ENCODE measurements at places on chromosomes 5 and 9.

DNA sequence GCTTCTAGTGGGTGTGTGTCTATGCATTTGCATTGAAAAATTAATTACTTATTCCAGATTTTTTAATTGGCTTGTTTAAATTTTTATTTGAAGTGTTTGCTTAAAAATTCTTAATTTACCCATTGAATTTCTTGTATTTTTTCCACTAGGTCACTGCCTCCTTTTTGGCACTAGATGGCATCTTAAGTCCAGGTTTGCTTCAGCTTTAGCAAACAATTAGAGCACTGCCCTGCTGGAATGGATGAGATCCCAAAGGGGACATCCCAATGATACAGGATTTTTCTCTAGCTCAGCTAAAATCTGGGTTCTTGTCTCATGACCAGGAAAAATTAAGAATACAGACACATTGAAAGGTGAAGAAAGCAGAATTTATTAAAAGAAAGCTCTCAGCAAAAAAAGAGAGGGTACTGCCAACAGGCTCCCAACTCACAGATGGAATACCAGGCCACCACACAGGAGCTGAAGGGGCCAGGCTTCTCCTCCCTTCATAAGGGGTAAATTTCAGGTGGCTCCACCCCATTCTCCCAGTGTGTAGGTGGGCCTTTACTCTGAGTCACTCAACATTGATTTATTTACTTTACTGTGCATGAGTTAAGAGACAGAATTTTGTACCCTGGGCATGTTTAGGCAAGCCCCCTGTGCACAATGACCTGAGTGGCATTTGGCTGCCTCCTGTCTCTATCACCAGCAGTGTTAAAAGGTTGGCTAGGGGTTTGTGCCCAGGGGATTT is 532.4 kb downstream of the ANXA1 start:
- DNase-seq: no peak

DNA sequence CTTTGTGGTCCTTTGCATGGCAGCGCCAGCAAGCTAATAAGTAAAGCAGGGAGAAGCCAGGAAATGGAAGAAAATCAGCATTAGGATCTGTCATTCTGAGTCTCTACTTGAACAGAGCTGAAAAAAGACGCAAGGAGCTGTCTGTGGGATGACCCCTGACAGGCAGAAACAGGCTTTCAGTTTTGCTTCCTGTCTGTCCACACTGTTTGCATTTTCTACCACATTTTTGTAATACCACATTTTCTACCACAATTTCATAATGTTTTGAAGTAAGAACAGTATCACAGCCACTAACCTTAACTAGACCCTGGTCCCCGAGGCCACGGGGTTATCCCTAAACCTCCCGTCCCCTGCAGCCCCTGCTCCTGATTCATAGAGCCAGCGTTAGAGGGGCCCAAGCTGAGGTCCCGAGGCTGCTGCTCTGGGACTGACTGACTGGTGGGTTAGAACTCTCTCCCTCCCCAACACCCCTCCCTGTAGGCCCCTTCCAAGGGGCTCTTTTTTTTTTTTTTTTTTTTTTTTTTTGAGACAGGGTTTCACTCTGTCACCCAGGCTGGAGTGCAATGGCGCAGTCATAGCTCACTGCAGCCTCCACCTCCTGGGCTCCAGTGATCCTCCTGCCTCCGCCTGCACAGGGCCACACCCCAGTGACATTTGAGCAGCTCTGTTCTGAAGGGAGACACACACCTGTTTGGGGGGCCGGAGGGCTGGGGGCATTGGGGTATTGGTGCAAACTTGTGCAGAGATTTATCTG is 4.0 kb upstream of the CLIC3 start:
- no peak for DNase-seq

GRCh38 chr9:109467936-109468335 is 30.2 kb downstream of the PTPN3 start:
- DNase-seq: no peak

- DNase-seq: no peak
These were observed 78.4 kb downstream of the MACIR start for GRCh38 chr5:103336941-103337340.

DNA sequence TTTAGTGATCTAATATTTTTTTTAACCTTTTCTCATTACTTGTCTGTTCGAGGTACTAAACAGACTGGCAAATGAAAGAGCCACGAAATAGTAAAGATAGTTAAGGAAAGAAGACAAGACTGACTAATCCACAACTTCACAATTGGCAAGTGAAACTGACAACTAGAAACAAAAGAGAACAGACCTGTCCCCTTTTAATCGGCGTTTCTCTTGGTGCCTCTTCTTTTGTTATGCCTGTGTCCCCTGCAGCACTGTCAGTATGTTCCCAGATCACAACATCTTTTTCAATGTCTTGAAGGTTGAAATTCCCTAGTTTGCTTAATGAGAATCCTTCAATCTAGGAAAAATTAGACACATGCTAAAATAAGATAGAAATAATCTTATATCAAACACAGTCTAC is 26.1 kb downstream of the TUT7 start:
- DNase-seq: no peak

DNA sequence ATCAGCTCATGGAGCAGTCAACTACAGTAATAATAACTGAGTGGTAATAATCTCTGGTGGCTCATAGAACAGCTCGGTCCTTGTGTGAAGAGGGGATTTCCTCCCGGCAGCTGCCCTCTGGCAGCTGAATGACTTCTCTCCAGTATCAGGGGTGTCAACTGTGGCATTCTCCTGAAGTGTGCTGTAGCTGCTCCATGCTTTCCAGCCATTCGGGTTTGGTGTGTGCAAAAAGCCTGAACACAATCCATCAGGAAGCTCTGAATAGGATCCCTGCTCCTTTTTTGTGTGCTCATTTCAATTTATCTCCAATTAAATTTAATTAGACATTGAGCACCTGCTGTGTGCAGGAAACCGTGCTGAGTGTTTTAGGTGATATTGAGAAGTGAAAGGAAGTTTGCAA is 59.8 kb upstream of the BARX1 start:
- DNase-seq: no peak

- no peak for DNase-seq
These were observed 50.1 kb upstream of the BASP1 start for GRCh38 chr5:17167171-17167891.

- no peak for DNase-seq
These were observed 1.2 kb downstream of the TEX10 start for GRCh38 chr9:100351508-100351907.

- DNase-seq: peak; percentile 60
These were observed 32.7 kb upstream of the DNAH5 start for GRCh38 chr5:13976867-13977830.

GRCh38 chr5:55421074-55421529 is 113.3 kb downstream of the MTREX start:
- no peak for DNase-seq

GRCh38 chr5:163963881-163964280 is 458.5 kb downstream of the MAT2B start:
- DNase-seq: no peak

GRCh38 chr9:121153642-121154041 is 48.0 kb downstream of the RAB14 start:
- DNase-seq: no peak

- no peak for DNase-seq
These were observed 60.9 kb upstream of the TLR4 start for GRCh38 chr9:117643288-117643654.

DNA sequence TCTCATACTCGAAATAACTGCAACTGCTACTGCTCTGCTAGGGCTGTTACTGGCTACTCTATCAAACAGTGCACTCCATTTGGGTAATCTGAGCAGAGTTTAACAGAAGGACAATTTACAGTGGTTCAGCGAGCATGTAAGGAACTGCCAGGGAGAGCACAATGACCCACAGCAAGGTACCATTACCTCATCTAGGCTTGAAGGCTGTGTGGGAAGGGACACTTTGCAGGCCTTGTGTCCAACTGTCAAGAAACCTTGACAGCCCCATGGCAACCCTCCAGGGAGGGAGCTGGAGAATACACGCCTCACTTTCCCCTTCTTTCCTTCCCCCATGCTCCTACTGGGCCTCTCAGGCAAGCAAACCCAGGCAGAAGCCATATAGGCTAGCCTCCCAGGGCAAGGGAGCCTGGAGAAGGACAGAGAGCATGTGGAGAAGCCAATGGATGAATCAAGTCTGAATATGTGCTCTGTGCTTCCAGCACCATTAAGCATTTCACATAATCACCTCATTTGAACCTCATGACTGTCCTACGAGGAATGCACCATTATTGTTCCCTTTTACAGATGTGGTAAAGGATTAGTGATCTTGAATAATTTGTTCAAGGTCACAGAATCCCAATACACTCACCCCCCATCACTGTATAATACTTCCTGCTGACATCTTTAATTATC is 49.9 kb upstream of the JAK2 start:
- DNase-seq: no peak

- DNase-seq: peak; percentile 38
These were observed 152.9 kb downstream of the SGCD start for GRCh38 chr5:156479849-156480248.

DNA sequence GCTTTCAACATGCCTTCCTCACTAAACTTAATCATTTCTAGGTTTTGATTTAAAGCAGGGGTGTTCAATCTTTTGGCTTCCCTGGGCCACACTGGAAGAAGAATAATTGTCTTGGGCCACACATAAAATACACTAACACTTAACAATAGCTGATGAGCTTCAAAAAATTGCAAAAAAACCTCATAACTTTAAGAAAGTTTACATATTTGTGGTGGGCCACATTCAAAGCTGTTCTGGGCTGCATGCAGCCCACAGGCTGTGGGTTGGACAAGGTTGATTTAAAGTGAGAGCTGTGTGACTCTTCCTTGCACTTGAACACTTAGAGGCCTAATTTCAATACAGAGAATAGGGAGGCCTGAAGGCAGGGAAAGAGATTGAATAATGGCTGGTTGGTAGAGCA is 598.3 kb downstream of the EFNA5 start:
- no peak for DNase-seq

GRCh38 chr9:7828334-7828733 is 28.8 kb upstream of the DMAC1 start:
- no peak for DNase-seq

DNA sequence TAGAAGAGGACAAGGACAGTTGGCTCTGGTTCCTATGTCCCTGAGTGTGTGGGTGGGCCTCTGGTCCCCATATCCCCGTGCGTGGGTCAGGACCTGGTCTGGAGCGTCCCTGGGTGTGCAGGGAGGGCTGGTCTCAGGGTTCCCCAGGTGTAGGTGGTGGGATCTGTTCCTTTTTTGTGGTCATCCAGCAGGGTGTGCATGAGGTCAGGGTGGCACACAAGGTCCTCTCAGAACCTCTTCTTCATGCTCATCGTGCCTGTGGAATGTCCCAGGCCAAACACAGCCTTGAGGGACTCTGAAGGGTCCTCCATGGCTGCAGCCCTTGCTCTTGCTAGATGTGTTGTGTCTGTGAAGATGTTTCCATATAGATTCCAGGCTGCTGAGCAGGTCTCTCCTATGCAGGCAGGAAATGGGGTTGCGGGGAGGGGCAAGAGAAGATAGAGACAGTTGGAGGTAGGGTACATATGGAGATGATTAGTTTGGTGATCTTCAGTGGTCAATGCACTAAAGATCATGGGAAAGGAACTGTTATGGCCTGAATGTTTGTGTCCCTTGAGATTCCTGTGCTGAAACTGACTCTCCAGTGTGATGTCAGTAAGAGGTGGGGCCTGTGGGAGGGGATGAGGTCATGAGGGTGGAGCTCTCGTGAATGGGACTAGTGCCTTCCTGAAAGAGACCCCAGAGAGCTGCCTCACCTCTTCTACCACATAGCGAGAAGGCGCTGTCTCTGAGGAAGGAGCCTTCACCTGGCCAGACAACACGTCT is 53.1 kb downstream of the NXNL2 start:
- no peak for DNase-seq

GRCh38 chr9:115416299-115416698 is 298.3 kb upstream of the TNC start:
- DNase-seq: no peak

- no peak for DNase-seq
These were observed 661.0 kb upstream of the C9orf72 start for GRCh38 chr9:28234133-28234893.

GRCh38 chr9:4303006-4303405 is 3.1 kb upstream of the GLIS3 start:
- DNase-seq: no peak

GRCh38 chr9:135077497-135078200 is 9.8 kb upstream of the OLFM1 start:
- peak; percentile 45 for DNase-seq

DNA sequence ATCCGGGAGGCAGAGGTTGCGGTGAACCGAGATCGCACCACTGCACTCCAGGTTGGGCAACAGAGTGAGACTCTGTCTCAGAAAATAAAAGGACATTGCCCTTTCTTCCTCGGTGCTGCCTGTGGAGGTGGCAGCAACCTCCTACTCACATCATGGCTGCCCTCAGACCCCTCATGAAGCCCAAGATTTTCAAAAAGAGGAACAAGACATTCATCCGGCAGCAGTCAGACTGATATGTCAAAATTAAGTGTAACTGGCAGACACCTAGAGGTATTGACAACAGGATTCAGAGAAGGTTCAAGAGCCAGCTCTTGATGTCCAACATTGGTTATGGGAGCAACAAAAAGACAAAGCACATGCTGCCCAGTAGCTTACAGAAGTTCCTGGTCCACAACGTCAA is 12.6 kb upstream of the PAX5 start:
- no peak for DNase-seq

DNA sequence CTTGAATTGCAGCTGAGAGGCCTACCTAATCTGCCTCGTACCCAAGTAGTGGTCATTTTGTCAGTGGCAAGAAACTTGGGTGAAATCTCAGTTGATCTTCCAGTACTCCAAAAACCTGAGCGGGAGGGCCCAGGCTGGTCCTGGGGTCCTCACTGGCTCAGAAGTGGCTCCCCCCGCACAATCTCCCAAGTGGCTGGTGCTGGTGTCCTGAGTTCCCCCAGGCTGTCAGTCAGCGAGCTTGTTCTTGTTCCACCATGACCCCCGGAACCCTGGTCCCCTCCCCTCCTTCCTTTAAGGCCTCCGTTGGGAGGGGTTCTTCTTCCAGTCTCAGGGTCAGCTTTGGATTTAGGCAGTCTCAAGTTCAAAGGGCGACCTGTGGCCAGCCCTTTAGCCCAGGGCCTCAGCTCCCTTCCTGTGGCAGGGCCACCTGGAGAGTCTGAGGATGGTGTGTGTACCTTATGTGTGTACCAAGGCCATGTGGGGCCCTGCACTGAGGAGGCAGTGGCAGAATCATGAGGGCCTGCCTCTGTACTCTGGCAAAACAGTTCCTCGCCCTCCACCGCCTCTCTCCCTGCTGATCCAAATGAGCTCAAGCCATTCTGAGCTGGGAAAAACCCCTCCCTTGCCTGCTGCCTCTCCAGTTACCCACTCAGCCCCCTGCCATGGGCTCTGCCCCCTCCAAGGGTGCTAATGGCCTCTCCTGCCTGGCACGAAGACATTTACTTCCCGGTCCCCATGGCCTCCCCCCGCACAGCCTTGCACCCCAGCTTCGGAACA is 4.5 kb upstream of the DBN1 start:
- DNase-seq: no peak

- no peak for DNase-seq
These were observed 5.0 kb upstream of the C5orf24 start for GRCh38 chr5:134840811-134841210.

- DNase-seq: no peak
These were observed 20.9 kb downstream of the FAM151B start for GRCh38 chr5:80508844-80509243.

DNA sequence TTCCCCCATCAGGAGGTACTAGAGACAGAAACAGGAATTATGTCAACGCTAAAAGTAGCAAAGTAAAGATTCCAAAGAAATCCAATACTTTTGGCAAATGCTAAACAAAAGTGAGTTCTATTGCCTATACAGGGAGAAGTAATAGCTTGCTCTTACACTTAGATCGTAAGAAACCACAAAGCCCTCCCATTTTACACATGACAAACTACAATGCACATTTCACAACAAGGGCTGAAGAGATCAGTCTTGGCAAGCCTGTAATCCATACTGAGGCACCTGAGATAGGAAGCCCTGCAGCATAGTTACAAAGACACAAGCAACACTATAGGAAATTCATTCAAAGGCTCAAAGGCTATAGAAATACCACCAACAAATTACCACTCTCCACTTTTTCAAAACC is 7.7 kb downstream of the HNRNPK start:
- DNase-seq: no peak

Measured in NCI-H1694 treated with DMSO at 0.1 percent for 48 hours (cell line).